ENCODE measurements at places on chromosomes 3 and 15.

- DNase-seq = no peak
These were observed 29.3 kb downstream of the LIMD1 start for GRCh38 chr3:45623846-45624245.

- DNase-seq = no peak
These were observed 42.5 kb downstream of the ZBTB38 start for GRCh38 chr3:141410846-141411245.

DNA sequence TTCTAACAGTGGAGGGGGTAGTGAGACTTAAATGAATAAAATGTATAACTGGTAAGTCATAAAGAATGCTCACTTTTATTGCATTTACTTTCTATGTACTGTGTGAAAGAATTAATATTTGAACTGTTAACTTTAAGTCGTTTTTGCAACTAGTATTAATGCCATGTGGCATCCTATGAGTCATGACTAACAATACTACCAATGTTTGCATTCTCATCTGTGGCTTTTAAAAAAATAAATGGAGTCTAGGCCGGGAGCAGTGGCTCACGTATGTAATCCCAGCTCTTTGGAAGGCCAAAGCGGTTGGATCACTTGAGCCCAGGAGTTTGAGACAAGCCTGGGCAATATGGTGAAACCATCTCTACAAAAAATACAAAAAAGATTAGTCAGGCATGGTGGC, 5.2 kb downstream of the C3orf49 start:
- DNase-seq = no peak

- no peak for DNase-seq
These were observed 3.6 kb downstream of the SNX1 start for GRCh38 chr15:64099379-64099778.

DNA sequence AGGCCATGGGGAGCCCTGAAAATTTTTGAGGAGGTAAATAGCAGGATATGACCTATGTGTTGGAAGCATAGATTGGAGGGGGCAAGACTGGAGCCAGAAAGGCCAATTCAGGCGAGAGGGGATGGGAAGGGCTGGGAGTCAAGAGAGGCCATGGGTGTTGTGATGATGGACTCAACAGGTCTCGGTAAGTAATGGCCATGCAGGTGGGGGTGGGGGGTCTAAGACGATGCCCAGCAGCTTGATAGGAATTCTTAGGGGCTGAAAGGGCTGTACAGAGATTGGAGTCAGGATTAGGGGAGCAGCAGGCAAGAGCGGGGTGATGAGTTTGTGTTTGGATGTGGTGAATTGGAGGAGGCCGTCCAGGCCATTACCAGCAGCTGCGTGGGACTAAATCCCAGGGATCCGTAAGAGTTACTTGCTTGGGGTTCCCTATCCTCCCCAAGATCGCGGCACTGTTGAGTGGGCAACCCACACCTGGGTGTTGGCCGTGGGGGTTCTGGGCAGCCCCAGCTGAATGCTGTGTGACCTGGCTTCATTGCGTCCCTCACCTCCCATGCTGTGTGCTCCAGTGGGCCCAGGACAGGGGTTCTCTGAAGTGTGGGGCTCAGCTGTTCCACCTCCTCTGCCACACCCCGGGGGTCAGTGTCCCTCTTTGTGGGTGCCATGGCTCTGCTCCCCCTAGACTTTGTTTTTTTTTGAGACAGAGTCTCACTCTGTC, 41.8 kb upstream of the CHRNB4 start:
- DNase-seq = no peak
